ENCODE measurements at places on chromosomes 16 and 17. TPM values are rescaled to one million over a fixed set of nuclear protein-coding genes. Genes with fewer than 3 reads are reported as not detected.

The KIF19 gene
- total RNA-seq = 0.23 TPM

The DHX58 gene
- 27.5 TPM for total RNA-seq

The PRSS8 gene
- total RNA-seq = 103 TPM

The ZNF785 gene
- total RNA-seq = 16.3 TPM

The TENT4B gene
- 13.3 TPM for total RNA-seq

DNA sequence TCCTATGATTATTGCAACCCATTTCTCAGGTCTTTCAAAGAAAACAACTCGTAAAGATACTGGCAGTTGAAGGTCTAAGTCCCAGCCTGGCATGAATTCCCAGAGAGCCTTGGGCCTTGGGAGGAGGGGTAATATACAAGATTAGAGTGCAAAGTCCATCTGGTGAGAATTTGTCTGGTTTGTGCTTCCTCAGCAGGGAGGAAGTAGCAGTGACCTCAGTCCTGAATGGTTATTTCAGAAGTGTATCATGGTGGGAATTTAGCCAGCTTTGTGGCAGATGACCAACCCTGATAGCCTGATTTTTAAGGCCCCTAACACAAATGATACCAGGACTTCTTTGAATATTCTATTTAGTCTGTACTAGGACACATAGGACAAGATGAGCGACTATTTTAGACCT lies 151.2 kb upstream of the TBX2 start:
- no peak for DNase-seq

DNA sequence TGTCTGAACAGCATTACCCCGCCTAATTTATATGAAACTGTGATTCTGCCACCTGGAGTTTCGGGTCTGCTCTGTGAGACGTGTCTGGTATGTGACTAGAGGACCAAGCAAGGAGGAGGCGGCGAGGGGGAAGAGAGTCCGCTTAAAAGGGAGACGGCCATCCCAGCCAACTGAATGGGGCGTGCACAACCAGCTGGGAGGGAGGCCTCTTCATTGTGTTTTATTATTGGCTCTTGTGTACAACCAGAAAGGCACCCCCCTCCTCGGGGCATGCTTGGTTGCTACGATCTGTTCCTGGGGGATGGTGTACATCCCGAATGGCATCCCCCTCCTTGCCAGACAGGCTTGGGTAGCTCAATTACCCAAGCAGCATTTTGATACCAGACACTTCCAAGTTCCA lies 384.5 kb upstream of the SALL1 start:
- DNase-seq = no peak

Measured in upper lobe of right lung (tissue), 1 donor.